ENCODE measurements at places on chromosomes 5 and 9.

DNA sequence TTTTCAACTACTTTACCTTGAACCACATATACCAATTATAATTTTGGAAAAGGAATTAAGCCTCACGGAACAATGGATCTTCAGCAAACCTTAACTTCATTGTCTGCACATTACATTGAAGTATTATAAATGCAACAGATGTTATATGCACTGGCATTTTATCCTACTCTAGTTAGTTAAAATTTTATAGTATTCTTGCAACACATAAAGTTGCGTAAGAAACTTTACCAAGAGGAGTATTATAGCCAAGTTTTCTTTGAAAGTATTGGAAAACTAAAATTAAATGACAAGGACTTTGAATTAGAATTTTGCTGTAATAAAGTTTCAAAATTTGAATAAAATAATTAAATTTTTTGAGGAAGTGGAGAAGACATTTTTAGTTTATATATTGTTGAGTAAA, 63.4 kb upstream of the SREK1 start:
- DNase-seq, result no peak

- DNase-seq, result no peak
Measured at GRCh38 chr5:13955896-13956295, 11.4 kb upstream of the DNAH5 start.

DNA sequence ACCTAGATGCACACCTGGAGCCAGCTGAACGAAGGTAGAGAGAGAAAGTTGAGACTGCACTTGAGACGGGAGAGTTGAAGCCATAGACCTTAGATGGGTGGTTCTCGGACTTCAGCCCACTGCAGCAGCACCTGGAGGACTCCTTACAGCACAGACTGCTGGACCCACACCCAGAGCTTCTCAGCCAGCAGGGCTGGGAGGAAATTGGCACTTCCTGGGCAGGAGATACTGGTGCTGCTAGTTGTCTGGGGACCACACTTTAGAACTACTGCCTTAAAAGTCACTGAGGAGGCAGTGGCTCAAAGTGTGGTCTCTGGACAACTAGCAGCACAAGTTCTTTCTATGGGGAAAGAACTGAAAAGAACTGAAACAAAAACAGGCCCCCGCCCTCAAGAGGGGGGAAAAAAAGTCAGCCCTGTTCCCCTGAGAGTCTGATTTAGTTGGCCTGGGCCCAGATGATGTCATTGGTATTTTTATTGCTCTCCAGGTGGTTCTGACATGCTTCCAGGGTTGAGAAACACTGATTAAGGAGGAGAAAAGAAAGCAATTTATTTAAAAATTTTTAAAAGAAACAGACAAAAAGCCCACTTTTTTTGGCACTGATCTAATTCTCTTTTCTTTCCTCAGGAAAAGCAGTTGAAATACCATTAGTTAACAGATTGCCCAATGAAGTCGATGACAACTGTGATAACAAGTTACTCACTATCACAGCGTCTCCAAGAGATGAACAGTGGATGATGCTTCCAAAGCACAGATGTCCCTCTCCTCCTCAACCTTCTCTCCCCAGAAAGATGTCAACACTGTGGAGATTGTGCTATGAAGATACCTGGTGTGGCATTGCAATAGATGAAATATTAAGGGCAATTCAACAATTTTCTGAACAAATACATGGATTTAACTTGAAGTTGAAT, 73.6 kb upstream of the ADAMTS16 start:
- DNase-seq, result no peak

- DNase-seq, result no peak
Measured at GRCh38 chr5:163384669-163385068, 52.7 kb upstream of the CCNG1 start.

DNA sequence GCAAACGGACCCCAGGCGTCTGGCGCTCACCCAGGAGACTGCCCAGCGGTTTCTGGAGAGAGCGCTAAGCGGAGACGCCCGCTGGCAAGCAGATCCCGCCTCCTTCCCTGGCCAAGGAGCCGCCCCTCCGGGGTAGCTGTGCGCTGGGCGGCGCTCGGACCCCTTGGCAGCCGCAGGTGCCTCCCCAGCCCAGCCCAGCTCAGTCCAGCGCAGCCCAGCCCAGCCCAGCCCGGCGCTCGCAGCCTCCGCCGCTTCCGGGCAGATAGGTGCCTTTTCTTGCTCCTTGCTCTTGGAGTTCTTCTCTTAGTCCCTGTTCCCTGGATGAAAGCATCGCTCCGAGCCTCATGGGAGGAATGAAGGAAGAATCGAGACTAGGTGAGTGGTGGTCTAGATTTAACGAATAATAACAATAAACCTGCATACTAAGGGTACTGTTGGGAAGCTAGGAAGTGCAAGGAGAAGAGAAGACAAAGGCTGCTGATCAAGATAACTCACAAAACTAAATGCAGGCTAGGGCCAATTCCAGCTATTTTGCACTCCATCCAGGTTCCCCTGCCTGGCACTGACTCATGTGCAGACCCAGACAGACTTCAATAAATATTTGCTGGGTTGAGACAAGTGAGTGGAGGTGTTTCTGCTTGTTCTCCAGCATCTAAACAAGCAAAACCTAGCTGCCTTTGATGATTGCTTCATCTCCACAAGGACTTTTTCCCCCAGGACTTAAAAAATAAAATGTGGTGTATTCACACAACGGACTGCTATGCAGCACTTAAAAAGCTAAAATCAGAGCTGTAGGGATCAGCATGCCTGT, at the start of gene STK32A:
STK32A (plus strand) TSS at position 202 of the 811 bp plus-strand sequence. CDS start 4,609 bp downstream, outside the sequence.
- no peak for DNase-seq

DNA sequence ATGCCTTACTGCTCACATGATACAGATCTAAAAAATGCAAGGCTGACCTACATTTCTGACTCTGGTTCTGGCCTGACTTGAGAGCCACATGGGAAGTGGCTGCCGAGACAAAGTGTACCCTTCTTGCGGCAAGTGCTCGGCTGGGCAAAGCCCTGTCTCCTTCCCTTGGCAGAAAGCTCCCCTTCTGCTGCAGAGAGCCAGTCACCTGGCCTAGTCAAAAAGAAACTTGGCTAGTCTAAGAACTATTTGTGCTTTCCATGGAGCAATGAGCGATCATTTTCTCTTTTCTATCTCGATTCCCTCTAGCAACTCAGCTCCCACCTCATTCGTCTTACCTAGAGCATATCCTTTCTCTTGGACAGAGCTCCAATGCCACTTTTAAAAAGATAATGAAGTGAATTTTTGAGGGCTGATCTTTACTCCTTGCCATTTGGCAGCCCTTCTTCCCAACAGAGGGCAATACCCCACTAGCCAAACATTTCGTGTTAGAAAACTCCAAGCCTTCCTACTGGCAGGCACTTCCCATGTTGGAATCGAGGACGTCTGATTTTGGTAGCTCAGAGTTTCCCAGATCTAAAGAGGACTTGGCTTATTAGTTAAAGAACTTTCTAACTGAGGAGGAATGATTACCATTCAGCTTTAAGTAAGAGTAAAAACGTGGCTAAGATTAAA, 108.1 kb upstream of the PRRC1 start:
- no peak for DNase-seq

- DNase-seq, result no peak
Measured at GRCh38 chr5:68669864-68670575, 423.8 kb upstream of the SLC30A5 start.

GRCh38 chr5:27682600-27682999, 644.2 kb upstream of the CDH9 start:
- no peak for DNase-seq

- DNase-seq, result no peak
Measured at GRCh38 chr9:127650518-127650917, 38.4 kb downstream of the STXBP1 start.

DNA sequence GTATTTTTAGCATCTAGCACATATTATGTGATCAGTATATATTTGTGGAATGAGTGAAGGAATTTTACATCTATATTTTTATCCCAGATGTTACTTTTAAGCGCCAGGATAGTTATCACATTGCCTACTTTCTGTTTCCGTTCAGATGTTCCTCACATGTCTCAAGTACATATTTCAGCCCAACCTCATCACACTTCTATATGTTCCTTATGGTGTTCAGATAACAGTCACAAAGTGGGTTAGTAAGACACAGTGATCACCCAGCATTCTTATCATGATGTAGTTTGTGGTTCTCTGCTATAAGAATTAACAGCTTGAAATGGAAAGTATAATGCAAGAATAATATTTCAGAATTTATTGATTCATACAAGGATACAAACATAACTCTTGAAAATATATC, 170.0 kb upstream of the RASA1 start:
- no peak for DNase-seq

DNA sequence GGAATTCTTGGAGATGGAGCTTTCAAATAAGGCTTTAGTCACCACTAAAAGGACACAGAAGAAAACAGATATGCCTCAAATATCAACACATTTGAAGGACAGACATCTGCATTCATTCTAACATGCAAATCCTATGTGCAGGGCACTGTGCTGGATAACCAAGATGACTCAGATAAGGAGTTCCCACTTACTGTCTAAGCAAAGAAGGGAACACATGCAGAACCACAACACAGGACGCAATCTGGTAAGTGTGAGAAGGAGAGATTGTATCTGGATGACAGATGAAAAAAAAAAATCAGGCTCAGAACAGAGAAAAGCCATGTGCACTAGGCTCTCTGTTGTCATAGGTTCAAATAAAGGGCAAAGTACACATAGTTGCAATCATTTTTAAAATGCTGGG, 42.5 kb downstream of the ELAVL2 start:
- no peak for DNase-seq

- DNase-seq, result no peak
Measured at GRCh38 chr9:128913995-128914772, 6.6 kb upstream of the PHYHD1 start.

GRCh38 chr5:148732692-148733091, 78.4 kb upstream of the HTR4 start:
- DNase-seq, result no peak

GRCh38 chr5:93008502-93009207, 572.4 kb downstream of the NR2F1-AS1 start:
- no peak for DNase-seq

Measured in CD4-positive, alpha-beta T cell treated with Interleukin-1 beta for 1 hour (primary cell).